ENCODE measurements at places on chromosomes 12 and 14. TPM values are rescaled to one million over a fixed set of nuclear protein-coding genes. Genes with fewer than 3 reads are reported as not detected.
A peak's percentile ranks its signal among the peaks of the same experiment; 100 is the strongest.

- DNase-seq, result peak; percentile 71
These were observed 27.7 kb downstream of the FIGNL2 start for GRCh38 chr12:51820526-51821439.

DNA sequence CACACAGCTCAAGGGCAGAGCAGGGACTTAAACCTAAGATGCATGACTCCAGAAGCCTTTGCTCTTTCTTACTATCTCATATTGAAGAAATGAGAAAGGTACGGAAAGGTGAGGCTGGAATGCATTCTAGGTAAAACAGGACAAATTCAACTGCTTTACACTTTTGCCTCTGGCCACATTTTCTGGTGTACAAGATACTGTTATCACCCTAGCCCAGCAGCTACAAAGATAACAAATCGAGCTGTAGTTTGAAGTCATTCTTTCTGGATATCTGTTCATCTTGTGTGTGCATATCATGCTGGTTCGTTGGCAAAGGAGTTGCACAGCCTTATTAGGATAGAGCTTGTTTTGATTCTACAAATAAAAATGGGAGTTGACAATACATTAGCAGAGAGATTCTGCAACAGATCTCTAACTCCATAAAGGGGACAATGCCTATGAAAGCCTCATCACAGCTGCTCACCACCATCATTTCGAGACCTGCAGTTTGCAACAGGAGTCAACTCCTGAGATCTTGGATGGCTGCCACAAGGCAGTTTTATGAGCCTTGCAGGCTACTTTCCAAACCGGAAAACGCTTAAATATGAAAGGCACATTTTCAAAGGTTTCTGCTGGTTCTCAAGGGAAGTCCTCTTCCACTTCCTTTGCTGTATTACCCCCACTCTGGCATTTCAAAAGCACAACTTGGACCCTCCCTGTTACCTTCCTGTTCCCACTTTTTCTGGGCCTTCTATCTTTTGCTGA, 64.9 kb downstream of the STXBP6 start:
- no peak for DNase-seq

GRCh38 chr14:29865299-29865698, 62.3 kb downstream of the PRKD1 start:
- DNase-seq, result no peak

DNA sequence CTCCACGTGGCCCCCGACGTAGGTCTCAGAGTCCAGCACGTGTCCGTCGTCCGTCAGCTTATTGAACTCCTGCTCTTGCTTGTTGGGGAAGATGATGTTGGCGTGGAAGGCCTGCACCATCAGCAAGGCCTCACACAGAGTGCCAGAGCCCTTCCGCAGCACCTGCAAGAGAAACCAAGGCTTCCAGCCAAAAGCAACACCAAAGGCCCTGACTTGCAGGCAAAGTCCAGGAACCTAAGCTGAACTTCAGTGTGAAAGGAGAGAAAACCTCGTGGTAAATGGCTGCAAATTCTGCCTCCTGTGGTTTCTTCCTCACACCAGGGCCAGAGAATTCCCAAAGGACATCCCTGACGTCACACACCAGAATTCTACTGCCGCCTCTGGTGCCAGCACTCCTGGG, 14.5 kb downstream of the POLE start:
- DNase-seq, result no peak

DNA sequence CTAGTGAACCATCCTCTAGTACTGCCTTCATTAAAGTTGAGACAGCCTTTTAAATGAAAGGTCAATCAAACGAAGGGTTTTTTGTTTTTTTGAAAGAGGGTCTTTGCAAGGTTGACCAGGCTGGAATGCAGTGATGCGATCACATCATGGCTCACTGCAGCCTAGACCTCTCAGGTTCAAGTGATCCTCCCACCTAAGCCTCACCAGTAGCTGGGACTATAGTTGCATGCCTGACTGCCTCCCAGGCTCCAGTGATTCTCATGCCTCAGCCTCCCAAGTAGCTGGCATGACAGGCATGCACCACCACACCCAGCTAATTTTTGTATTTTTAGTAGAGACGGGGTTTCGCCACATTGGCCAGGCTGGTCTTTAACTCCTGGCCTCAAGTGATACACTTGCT, 114.6 kb upstream of the SINHCAF start:
- no peak for DNase-seq

DNA sequence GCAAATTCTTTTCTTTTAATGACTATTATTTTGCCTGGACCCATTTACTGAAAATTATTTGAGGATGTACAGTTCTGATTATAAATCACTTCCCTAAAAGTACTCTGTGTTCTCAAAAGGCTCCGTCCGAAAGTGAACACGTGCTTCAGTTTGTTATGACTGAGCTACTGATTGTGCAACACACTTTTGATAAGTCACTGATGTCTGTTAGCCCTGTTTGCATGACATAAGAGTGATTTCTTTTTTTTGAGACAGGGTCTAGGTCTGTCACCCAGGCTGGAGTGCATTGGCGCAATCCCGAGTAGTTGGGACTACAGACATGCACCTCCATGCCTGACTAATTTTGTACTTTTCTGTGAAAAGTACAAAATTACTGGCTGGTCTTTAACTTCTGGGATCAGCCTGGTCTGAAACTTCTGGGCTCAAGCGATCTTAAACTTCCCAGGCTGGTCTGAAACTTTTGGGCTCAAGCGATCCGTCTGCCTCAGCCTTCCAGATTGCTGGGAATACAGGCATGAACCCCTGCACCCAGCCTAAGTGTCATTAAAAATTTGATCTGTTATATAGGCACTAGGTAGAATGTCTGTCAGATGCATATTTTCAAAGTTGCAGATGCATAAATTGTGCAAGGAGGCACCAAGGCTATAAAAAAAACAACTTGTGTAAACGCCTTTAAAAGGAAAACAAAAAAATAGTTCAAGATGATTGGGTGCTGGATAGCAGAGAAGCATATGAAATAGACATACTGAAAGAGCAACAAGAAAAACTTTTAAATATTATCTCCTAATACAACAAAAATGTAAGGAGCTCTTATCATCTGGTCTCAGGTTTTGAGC, 111.5 kb downstream of the SRGAP1 start:
- DNase-seq, result no peak

GRCh38 chr14:19918553-19919264, 1.7 kb upstream of the OR4K5 start:
- no peak for DNase-seq

- peak; percentile 51 for DNase-seq
These were observed 14.0 kb downstream of the TAMALIN start for GRCh38 chr12:52020539-52021336.

- no peak for DNase-seq
These were observed 32.4 kb upstream of the PPP1R13B start for GRCh38 chr14:103879570-103880347.

- no peak for DNase-seq
These were observed 19.4 kb downstream of the PPP1R36 start for GRCh38 chr14:64569138-64569631.

GRCh38 chr14:43042408-43042807, 1435.7 kb downstream of the LRFN5 start:
- DNase-seq, result no peak

OR4K1 gene
- not detected for total RNA-seq

ASCL1 gene
- total RNA-seq, result not detected

CLEC9A gene
- total RNA-seq, result not detected

KCNC2 gene
- not detected for total RNA-seq

C3AR1 gene
- total RNA-seq, result 2.0 TPM
